ENCODE measurements at places on chromosomes 2 and 18.

- no peak for DNase-seq
Measured at GRCh38 chr2:95325026-95325425, 27.9 kb downstream of the KCNIP3 start.

DNA sequence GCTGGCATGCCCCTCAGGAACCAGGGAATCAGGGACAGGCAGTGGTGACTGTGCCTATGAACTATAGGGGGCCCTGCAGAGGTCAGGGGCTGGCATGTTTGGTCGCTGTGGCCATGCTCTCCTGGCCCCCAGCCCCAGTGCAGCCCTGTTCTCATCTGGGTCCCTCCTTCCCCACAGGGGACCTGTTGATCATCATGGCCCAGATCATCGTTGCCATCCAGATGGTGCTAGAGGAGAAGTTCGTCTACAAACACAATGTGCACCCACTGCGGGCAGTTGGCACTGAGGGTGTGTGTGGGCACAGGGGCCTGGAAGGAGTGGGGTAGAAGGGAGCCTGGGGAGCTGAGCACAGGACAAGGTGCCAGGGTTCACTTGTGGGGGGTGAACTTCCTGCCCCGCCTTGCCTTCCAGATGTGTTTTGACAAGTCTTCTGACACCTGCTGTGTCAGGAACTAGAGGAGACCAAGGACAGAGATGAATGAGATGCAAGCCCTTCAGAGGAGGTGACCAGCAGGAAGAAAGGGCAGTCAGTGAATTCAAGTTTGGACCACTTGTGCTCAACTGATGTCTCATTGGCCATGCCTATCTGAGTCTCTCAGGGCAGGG lies 9.6 kb upstream of the CENPA start:
- DNase-seq = no peak

DNA sequence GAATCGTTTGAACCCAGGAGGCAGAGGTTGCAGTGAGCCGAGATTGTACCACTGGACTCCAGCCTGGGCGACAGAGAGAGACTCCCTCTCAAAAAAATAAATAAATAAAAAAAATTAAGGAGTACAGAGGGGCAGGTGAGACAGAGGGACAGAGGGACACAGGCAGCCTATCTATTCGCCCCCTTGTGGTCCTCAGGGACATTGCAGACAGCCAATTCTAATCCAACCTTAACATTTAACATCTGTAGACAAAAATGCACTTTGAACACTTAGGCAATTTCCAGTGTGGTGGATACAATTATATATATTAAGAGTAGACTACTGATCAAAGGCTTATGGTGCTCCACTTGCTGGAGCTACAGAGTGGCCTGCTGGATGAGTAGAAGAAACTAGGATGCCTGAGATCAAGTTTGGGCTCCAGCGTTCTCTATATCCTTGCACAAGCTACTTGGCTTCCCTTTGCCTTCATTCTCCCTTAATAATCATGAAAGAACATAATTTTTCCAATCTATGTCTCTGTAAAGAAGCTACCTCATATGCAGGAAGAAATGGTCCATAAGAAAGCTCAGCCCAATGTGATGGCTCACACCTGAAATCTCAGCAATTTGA lies 8.2 kb upstream of the SMARCAL1 start:
- DNase-seq = no peak

GRCh38 chr2:229852565-229852964 lies 69.2 kb downstream of the TRIP12 start:
- no peak for DNase-seq

- no peak for DNase-seq
Measured at GRCh38 chr2:113672326-113672932, 45.4 kb downstream of the RABL2A start.

GRCh38 chr18:22705328-22705727 lies 227.8 kb upstream of the RBBP8 start:
- no peak for DNase-seq

DNA sequence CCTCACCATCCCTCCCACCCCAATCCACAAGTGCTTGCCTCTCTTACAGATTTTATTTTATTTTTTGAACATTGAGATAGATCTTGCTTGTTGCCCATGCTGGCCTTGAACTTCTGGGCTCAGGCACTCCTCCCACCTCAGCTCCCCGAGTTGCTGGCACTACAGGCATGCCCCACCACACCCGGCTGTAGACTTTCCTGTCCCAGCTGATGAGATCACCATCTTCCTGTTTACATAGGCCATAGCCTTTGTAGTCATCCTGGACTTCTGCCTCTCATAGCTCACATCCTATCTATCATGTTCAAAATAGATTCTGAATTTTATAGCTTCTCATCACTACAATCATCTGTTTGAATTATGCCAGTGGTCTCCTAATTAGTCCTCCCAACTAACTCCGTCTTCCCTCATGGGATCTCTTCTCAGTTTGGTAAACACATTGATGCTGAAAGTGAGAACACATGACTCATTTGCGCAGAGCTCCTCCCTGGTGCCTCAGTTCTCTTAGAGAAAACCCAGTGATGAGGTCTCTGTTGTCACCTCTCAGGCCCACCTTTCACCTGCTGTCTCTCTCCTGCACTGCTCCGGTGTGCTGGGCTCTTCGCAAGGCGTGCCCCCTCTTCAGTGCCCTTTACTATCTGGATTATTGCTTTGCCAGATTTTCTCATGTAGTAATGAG lies 243.0 kb downstream of the ZNF407 start:
- no peak for DNase-seq

- DNase-seq = no peak
Measured at GRCh38 chr2:79235135-79235534, 75.6 kb upstream of the REG3A start.

GRCh38 chr2:15834381-15835031 lies 105.8 kb upstream of the MYCN start:
- no peak for DNase-seq

- DNase-seq = no peak
Measured at GRCh38 chr2:69827796-69828540, 1.5 kb upstream of the GMCL1 start.

GRCh38 chr2:213122725-213123124 lies 28.7 kb downstream of the IKZF2 start:
- no peak for DNase-seq

DNA sequence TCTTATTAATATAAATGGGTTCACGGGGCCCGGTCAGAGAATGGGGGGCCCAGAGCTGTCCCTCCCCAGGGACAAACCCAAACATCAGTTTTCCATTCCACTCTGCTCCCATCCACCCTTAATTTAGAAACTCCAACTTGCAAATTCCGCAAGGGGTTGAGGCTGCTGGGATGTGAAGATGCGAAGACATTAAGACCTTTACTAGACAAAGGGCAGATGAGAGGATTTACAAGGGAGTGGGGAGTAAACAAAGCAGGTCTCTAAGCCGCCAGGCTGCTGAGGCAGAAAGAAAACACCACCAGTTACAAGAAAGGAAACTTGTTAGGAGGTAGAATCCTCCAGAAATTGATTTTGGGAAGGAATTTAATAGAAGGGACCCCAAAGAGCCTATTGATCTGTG lies 33.1 kb downstream of the MARCO start:
- DNase-seq = no peak

DNA sequence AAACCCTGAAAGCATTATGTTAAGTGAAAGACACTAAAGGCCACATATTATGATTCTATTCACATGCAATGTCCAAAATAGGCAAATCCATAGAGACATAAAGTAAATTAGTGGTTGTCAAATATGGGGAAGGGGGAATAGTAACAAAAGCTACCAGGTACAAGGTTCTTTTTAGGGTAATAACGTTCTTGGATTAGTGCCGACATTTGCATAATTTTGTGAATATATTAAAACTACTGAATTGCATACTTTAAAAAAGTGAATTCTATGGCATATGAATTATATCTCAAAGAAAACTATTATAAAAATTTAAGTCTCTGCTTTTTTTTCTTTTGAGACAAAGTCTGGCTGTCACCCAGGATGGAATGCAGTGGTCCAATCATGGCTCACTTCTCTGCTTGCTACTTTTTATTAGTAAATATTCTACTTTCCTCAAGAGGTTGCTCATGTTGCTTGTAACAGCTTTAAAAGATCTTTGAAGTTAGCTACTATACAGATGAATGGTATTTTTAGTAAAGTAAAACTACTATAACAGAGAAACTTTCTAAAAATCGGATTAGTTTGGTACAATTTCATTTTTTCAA lies 2.5 kb downstream of the SESTD1 start:
- DNase-seq = no peak

GRCh38 chr18:32618546-32618945 lies 147.9 kb upstream of the GAREM1 start:
- no peak for DNase-seq

- no peak for DNase-seq
Measured at GRCh38 chr2:198347946-198348345, 543.6 kb downstream of the PLCL1 start.

GRCh38 chr18:44594799-44595467 lies 85.8 kb upstream of the SETBP1 start:
- DNase-seq = no peak

DNA sequence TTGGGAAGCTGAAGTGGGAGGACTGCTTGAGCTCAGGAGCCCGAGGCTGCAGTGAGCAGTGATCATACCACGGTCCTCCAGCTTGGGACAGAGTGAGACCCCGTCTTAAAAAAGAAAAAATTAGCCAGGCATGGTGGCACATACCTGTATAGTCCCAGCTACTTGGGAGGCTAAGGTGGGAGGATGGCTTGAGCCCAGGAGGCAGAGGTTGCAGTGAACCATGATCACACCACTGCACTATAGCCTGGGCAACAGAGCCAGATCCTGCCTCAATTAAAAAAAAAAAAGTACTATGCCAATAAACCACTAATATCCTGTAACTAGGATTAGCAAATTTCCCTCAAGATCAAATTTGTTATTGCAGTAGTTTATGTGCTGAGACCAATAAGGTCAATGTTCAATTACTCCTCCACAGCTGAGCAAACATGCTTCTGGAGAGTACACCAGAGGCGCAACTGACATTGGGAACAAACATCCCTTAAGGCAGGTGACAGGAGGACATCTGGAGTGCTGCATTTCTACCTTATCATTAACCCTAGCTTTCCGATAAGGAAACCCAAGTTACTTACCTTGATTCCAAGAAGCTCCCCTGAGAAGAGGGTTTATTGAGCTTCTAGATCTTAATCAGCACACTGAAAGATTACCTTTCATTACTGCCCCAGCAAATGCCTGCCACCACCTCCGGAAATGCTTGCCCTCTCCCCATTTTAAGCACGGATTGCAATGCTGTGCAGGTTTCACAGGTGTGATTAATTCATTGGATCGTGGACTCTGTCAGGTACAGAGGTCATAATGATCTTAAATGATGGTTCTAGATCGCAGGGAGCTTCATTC lies 26.2 kb downstream of the MGAT4A start:
- no peak for DNase-seq

GRCh38 chr2:240308111-240308651 lies 127.3 kb upstream of the GPC1 start:
- DNase-seq = no peak

DNA sequence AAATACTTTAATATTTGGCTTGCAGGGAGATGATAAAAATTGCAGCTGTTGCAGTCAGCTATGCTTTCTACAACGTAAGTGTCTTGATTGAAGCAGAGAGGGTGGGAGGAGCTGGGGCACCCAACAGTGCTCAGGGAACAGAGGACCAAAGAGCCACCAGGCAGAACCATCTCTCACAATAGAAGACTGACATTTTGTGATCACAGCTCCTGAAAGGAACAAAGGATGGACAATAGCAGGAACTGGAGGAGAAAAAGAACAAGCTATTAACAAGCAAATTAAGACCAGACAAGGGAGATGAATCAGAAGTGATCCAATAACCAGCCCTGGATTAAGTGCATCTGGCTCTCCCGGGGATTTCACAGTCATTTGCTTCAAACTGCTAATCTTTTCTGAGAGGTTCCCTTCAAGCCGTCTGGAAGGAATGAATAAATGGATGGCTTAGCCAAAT lies 65.7 kb upstream of the SMAD2 start:
- DNase-seq = no peak

DNA sequence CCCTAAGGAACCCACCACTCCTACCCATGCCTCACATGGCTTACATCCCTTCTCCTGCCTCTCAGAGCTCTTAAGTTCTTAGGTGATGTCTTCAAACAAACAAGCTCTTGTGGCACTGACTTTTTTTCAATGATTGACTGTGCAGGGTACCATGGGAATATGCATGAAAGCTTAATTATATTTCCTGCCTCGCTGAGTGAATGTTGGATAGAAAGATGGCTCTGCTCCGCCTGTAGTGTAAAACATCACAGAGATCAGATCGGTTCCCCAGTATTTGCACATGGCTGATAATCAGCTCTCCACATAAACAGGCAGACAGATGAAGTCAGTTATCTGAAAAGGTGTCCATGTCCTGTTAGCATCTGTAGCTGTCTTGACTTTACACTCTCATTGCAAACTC lies 820.8 kb downstream of the TDRD15 start:
- DNase-seq = no peak

GRCh38 chr2:233490831-233491230 lies 75.8 kb downstream of the USP40 start:
- DNase-seq = no peak

GRCh38 chr18:67363694-67364093 lies 152.8 kb downstream of the DSEL start:
- no peak for DNase-seq

- DNase-seq = no peak
Measured at GRCh38 chr2:54904836-54905235, 145.4 kb downstream of the RTN4 start.

DNA sequence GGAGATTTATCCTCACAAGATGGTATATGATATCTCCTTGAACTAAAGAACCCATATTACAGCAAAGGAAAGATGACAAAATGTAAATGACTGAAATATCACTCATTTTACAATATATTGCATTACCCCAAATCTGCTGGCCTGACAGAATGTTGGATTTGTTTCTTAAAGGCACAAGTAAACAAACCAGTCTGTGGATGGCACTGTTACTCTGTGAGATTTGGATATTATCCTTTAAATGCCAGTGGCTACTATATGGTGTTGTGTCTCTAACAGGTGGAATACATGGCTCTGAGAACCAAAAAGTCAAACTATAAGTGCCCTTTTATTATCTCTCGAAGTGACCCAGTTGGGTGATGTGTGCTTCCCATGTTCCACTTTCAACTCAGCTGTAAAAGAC lies 125.7 kb downstream of the PDE1A start:
- no peak for DNase-seq

GRCh38 chr18:78965917-78966792 lies 13.5 kb upstream of the SALL3 start:
- DNase-seq = no peak

GRCh38 chr2:64854773-64855237 lies 134.4 kb upstream of the SLC1A4 start:
- no peak for DNase-seq

- no peak for DNase-seq
Measured at GRCh38 chr18:4144201-4144600, 310.9 kb downstream of the DLGAP1 start.

DNA sequence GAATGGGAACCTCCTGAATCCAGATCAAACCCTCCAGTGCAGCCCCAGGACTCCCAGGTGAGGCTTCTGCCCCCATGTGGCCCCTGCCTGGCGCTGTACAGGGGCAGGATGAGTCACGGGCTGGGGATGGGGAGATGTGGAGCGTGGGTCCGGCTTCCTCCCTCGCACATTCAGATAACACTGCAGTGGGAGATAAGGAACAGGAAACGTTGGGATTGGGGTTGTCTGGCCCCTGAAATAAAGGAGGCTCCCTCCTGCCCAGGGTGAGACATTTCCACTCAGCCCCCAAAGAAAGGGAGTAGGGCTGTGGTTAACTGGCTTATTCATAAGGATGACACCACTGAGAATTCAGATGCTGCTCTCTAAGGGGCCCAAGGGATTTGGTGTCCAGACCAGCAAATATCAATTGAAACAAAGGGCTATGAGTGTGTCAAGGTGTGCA lies 30.7 kb downstream of the IGFBP5 start:
- no peak for DNase-seq

GRCh38 chr2:72952961-72953360 lies 35.6 kb downstream of the EMX1 start:
- DNase-seq = no peak

All from stimulated activated CD4-positive, alpha-beta T cell treated with anti-CD3 and anti-CD28 coated beads, Interleukin-1b, Interleukin-23, amount 100 ng/mL, for 1 hour (primary cell).